Activated CD8-positive, alpha-beta T cell treated with anti-CD3 and anti-CD28 coated beads for 36 hours (primary cell): ENCODE measurements at places on chromosomes 1 and 21. TPM values are rescaled to one million over a fixed set of nuclear protein-coding genes. Genes with fewer than 3 reads are reported as not detected.

The OR2T35 gene
- total RNA-seq: not detected

The RGS13 gene
- total RNA-seq: not detected

The HJV gene
- total RNA-seq: not detected

The CPTP gene
- 11.0 TPM for total RNA-seq

The LCE1B gene
- total RNA-seq: not detected

The ZNF695 gene
- total RNA-seq: 1.1 TPM

The MAP7D1 gene
- total RNA-seq: 129 TPM

The CYP4Z1 gene
- total RNA-seq: not detected

The UBE2U gene
- not detected for total RNA-seq

The ZNF593OS gene
- not detected for total RNA-seq

The SERINC2 gene
- not detected for total RNA-seq

The S100A5 gene
- 1.1 TPM for total RNA-seq

The DRAM2 gene
- 27.5 TPM for total RNA-seq

The MYCBP gene
- total RNA-seq: 45.6 TPM

The OR2W3 gene
- not detected for total RNA-seq

The TTLL10 gene
- not detected for total RNA-seq

The SPRR2B gene
- total RNA-seq: not detected

The ANGPTL1 gene
- total RNA-seq: not detected

The DMRTA2 gene
- total RNA-seq: not detected

The S100A13 gene
- total RNA-seq: 8.1 TPM

The PINK1 gene
- 2.7 TPM for total RNA-seq

The SPRR1B gene
- not detected for total RNA-seq

The S100A10 gene
- 208 TPM for total RNA-seq

The PLA2G5 gene
- total RNA-seq: not detected

The FAM163A gene
- not detected for total RNA-seq

The NAV1 gene
- 2.1 TPM for total RNA-seq

The CIART gene
- total RNA-seq: 5.1 TPM

The FNDC5 gene
- not detected for total RNA-seq

The OPN3 gene
- total RNA-seq: 9.9 TPM

The TRAF3IP3 gene
- total RNA-seq: 194 TPM

The LGR6 gene
- total RNA-seq: 0.34 TPM

The LRRC8B gene
- 31.7 TPM for total RNA-seq

The ADGRB2 gene
- total RNA-seq: 0.54 TPM

The NBPF14 gene
- total RNA-seq: 13.2 TPM

The GLIS1 gene
- total RNA-seq: not detected

The PDC gene
- total RNA-seq: not detected

The RPTN gene
- total RNA-seq: not detected

The S100A14 gene
- not detected for total RNA-seq

The LINGO4 gene
- not detected for total RNA-seq

The DAB1 gene
- not detected for total RNA-seq

The MRPS15 gene
- 129 TPM for total RNA-seq
